COR-L47 (cell line): ENCODE measurements at places on chromosomes 7 and 10.

DNA sequence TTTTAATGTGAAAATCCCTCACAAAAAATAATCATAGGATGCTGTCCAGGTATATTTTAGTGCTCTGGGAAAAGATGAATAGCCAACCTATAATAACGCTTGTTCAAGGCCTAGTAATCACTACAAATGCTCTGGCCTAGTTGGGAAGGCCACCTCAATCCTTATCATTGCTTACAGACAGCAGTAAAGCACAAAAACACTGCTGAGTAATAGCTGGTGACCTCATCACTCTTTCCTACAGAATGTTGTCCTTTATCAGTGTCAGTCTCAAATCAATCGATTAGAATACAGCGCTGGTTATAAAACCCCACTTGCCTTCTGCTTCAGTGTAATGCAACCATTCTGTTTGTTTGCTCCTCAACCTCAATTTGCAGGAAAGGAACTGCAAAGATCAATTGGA, 72.6 kb upstream of the STEAP1 start:
- DNase-seq, result no peak

- no peak for DNase-seq
Measured at GRCh38 chr7:50206453-50207250, 97.9 kb upstream of the IKZF1 start.

DNA sequence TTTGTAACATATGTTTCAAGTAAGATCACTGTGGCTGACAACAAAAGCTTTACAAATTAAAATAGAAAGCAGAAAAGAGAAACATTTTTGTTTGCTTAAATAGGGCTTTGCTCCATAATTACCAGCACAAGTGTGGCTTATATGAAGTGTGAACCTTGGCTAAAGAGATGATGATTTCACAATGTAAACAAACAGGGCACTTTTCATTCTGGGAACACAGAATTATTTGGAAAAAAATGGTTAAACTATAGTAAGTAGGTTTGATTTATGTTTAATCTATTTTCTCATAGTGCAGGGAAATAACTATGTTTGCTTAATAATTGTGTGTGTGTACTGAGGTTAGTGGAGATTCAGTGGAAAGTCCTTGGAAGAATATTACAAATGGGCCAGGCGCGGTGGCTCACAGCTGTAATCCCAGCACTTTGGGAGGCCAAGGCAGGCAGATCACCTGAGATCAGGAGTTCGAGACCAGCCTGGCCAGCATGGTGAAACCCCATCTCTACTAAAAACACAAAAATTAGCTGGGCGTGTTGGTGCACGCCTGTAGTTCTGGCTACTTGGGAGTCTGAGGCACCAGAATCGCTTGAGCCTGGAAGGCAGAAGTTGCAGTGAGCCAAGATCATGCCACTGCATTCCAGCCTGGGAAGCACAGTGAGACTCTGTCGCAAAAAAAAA, 19.1 kb upstream of the OTUD1 start:
- no peak for DNase-seq

GRCh38 chr7:116588225-116588624, 63.4 kb downstream of the CAV1 start:
- DNase-seq, result no peak

- DNase-seq, result no peak
Measured at GRCh38 chr7:73737491-73738219, 947 bp downstream of the ABHD11 start.

GRCh38 chr7:132190683-132191082, 385.6 kb downstream of the PLXNA4 start:
- DNase-seq, result no peak

GRCh38 chr7:101775181-101775580, 42.2 kb upstream of the CUX1 start:
- no peak for DNase-seq

GRCh38 chr7:25117226-25118047, 7.6 kb downstream of the CYCS start:
- DNase-seq, result no peak

GRCh38 chr10:82768040-82768439, 893.0 kb downstream of the NRG3 start:
- no peak for DNase-seq

GRCh38 chr10:22633106-22633505, 81.3 kb downstream of the PIP4K2A start:
- no peak for DNase-seq

GRCh38 chr7:128131115-128131514, 99.9 kb upstream of the LRRC4 start:
- no peak for DNase-seq

- no peak for DNase-seq
Measured at GRCh38 chr7:98998821-98999725, 120.7 kb downstream of the TRRAP start.
